Stimulated activated CD4-positive, alpha-beta T cell treated with anti-CD3 and anti-CD28 coated beads, Interleukin-12 subunit alpha, Interleukin-12 subunit beta, amount 100 ng/mL, for 24 hours (primary cell): ENCODE measurements at places on chromosomes 4 and X.

GRCh38 chr4:128461291-128462102, 173.9 kb upstream of the PGRMC2 start:
- no peak for DNase-seq

DNA sequence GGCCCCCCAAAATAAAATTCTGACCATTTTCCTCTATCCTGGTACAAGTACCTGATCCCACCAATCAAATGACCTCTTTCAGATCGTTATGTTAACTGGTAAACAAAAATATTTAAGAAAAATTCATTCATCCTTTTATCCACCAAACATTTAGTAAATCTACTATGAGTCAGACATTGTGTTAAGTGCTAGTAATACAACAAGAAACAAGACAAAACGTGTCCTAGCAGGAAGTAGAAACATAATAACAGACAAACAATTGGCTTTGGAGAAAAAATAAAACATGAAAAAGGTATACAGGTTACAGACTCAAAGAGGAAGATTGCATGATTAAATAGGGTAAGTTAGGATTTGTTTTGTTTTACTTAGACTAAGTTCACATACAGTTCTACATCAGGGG, 43.7 kb downstream of the ANTXR2 start:
- no peak for DNase-seq

DNA sequence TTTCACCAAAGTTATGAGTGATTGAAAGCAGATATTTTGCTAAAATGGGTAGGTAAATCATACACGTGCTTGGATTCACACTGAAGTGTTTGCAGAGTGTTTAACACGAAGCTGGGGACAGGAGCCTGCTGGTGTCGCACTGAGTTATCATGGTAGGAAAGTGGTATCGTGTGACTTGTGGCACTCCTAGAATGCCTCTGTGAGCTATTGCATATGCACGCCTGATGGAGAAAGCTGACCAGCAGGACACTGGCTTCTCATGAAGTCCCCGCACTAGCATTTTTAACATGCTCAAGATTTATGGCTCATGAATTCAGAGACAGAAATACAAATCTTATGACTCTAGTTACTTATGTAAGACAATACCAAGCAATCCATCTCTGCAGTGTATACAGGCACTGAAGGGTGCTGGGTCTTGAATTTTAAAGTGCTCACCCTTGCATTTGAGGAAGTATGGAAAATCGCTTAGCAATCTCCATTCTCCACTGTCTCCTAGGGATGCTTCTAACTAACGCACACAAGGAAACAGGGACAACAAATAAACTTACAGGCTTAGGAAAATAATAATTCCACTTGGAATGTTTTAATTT, 19.8 kb downstream of the VCX3B start:
- no peak for DNase-seq

DNA sequence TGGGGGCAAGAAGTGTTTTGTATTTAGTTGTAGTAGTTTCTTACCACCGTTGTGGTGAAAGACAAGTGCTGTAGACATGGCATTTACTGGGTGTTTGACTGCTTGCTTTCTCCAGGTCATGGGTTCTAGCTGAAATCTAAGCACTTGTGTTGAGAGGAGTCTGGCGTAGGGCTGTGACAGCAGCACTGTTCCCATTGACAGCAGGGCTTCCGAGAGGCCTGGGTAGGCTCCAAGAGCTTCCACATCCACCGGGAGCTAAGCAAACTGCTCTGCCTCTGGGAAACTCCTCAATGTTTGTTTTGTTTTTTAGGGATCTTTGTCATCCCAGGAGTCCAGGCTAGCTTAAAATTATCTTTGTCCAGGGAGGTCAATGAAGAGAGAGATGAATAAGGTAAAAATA, 44.3 kb downstream of the BMPR1B start:
- DNase-seq = no peak

DNA sequence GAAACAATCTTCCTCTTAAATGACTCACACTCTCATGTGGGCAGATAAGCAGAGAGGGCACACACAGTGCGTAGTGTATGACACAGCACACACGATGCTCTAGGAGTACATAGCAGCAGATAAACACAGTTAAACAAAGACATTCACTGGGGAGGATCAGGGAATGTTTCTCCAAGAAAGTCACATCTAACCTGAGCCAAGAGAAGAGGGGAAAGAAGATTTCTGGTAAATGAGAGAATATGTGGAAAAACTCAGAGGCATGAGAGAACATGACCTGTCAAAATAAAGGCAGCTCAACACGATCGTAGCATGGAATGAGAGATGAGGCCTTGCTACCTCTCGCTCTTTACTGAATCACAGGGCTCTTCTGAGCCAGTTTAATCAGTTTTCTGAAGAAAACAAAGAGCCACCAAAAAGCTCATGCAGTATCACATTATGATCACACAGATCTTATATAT, 251.0 kb downstream of the ANK2 start:
- no peak for DNase-seq

- DNase-seq = no peak
Measured at GRCh38 chrX:109695637-109696036, 37.4 kb downstream of the ACSL4 start.

GRCh38 chr4:61671599-61671998, 471.5 kb downstream of the ADGRL3 start:
- DNase-seq = no peak

DNA sequence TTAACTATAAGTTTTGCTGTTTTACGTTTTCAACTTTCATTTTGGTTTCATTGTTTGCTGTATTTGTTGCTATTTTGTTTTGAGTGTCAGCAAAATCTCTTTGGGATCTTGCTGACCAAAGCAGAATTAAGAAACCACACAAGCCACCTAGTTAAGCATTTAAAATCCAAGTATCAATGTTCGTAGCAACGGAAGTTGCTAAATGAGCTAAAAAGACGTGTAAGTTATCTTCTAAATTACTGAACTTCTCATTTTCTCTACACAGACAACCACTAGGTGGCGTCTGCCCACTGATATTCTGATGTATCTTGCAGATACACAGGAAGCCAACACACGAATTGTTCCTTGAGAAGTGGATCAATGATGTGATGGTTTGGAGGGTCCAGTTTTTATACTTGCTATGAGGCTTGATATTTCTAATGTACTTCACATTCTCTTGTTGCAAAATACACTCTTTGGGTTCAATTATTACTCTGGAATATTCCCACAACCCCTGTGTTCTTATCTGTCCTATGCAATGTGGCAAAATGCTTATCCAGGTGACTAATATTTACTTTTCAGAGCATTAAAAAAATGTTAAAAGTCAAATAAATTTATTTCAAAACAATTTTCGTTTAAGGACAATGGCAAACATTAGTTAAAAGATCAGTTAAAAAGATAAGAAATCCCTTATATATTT, 250.5 kb downstream of the TECRL start:
- peak; percentile 34 for DNase-seq

DNA sequence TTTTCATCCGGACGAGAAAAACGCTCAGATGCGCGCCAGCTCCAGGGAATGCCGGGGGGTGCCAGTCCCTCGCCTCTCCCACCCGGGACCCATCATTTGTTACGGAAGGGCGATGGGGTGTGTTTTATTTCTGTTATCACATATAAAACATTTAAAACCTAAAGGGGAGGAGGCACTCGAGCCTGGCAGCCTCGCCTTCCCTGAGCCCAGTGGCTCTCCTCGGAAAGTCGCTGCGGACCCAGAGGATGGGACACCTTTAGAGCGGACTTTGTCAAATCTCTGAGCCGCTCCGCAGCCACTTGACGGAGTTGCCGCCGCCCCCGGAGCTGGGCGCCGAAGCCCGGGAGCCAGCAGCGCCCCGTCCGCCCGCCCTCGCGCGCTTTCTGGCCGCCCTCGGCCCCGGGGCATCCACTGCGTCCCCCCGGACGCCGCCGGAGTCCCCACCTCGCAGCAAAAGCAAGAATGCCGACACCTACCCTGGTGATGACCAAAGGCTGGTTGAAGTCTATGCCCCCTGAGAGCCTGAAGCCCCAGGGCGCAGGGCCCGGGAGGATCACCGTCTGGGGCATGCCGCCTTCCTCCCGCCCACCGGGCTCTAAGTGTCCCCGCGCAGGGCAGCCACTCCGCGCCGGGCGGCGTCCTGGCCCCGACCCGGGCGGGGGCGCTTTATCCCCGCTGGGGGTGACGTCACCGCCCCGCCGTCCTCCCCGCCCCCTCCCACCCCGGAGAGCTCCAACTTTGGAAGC, at the start of gene PDLIM3:
PDLIM3 (minus strand) TSS at position 642 of the 746 bp plus-strand sequence; CDS start at position 569, 73 bp downstream.
- no peak for DNase-seq

- no peak for DNase-seq
Measured at GRCh38 chrX:91434351-91435168, at the start of gene PABPC5. Gene PABPC5 (plus strand): TSS chrX:91434839. CDS start chrX:91435578, 739 bp downstream.

- no peak for DNase-seq
Measured at GRCh38 chr4:6373541-6374410, 98.6 kb downstream of the PPP2R2C start.

DNA sequence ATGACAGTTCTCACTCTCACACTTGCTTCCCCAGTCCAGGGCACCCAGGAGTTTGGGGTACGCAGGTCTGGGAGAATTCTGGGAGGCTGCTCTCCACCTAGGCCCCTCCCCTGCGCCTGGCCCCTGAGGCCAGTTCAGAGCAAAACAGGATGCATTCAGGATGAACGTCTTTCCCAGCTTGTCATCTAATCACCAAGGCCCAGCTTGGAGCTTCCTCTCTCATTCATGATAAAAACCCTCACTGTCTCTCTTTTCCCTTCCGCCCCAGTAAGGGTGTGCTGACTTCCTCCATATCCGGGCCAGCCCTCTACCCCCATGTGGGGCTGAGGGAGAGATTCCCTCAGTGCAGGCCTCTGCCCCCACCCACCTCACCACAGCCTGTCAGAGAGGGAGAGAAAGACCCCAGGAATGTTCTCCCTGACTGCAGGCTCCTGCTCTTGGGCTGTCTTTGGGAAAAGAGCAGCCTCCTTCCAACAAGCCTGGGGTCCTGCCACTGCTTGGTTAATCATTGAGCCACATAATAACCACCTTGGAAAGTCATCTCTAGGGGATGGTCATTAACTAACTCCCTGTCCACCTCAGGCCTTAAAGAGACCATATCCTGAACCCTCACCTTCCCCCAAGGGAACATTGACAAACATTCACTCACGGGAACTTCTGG, 50.1 kb downstream of the STARD8 start:
- DNase-seq = no peak

DNA sequence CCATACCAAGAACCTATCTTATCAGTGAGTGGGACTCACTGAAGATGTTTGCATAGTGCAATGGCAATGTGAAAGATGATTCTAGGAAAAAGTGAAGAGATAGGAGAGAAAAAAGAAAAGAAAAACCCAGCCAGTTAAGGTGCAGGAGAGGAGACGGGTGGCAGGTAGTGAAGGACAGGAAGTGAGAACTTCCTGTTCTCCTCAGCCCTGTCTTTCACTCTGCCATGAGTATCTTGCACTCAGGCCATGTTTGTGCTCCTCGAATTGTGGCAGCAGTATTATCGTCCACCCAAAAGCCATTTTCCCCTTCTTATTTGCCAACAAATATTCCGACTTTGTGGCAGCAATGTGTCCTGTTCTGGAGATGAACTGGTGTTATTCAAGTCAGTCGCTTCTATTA, 8.6 kb upstream of the ENPEP start:
- no peak for DNase-seq

- no peak for DNase-seq
Measured at GRCh38 chr4:6225469-6225868, 25.1 kb upstream of the JAKMIP1 start.

GRCh38 chr4:27888505-27888904, 1027.9 kb downstream of the STIM2 start:
- DNase-seq = no peak

DNA sequence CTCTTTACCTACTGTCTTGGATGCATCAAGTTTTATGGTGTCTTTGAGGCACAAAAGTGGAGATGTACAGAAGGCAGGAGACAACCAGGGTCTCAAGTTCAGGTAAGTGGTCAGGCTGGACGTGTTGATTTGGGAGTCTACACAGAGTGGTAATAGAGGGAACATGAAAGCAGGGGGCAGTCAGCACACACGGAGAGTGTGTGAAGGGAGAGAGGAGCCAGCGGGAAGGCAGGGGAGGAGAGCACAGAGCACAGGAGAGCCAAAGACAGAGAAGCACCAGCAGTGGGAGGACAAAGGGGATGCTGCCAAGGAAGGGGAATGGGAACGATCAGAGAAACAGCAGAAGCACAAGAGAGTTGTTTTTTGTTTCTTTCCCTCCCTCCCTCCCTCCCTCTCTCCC, 32.9 kb downstream of the TMEM150C start:
- DNase-seq = no peak

GRCh38 chrX:133302775-133303445, 84.8 kb upstream of the TFDP3 start:
- no peak for DNase-seq

DNA sequence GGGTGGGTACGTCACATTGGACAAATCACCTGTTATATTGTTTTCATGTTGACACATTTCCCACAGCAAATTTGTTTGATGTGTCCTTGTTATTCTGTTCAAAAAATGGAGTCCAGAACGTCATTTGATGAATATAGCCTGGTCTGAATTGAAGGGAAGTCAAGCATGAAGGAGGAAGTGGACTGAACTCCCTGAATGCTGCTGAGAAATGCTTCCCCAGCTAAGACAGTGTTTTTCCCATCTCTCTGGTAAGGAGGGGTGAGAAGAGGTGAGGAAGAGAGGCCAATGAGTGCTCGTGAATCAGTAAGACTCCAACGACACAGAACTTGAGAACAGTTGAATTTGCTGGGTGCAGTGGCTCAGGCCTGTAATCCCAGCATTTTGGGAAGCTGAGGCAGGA, 127.4 kb downstream of the RBM47 start:
- DNase-seq = no peak

GRCh38 chrX:118383120-118383519, 37.2 kb downstream of the WDR44 start:
- no peak for DNase-seq

- no peak for DNase-seq
Measured at GRCh38 chrX:96719161-96719875, 34.7 kb downstream of the DIAPH2 start.

DNA sequence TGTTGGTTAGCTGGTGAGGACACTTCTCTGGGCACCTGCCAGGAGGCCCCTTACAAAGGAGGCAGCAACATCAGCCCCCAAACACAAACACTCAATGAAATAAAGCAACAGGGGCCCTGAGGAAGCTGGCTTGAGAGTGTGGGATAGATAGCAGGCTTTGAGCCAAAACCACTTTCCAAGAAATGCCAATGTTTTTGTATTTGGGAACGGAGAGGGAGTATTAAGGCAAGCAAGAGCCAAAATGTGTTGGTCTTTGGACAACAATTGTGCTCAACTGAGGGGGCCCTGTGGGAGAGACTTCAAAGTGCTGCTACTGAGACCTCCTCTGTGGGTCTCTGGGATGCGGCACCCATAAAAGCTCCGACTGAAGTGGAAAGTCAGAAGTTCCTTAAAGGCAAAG, 41.0 kb downstream of the RAI2 start:
- no peak for DNase-seq

- DNase-seq = no peak
Measured at GRCh38 chrX:10983526-10983925, 127.6 kb upstream of the HCCS start.

DNA sequence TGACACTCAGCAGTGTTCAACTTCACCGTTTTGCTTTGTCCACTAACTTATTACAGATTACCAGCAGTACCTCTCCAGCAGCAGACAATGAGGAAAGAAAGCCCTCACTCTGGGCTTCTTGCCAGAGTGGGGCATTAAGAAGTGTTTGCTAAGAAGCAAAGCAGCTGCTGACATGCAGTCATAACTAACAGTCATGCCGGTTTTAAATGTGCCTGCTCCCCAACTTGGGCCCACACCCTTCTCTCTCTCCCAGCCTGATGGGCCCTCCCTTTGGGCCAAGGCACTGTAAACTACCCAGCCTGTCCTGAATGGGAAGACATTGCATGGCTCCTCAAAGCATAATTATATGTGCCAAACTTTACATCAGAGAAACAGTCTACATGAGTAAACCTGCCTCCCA, 54.6 kb upstream of the HHIP start:
- DNase-seq = no peak
